ENCODE measurements at places on chromosomes 5 and 9.

GRCh38 chr5:157113002-157113401 lies 4.2 kb upstream of the HAVCR2 start:
- no peak for DNase-seq

GRCh38 chr5:109888989-109889388 lies 199.3 kb downstream of the MAN2A1 start:
- DNase-seq: no peak

DNA sequence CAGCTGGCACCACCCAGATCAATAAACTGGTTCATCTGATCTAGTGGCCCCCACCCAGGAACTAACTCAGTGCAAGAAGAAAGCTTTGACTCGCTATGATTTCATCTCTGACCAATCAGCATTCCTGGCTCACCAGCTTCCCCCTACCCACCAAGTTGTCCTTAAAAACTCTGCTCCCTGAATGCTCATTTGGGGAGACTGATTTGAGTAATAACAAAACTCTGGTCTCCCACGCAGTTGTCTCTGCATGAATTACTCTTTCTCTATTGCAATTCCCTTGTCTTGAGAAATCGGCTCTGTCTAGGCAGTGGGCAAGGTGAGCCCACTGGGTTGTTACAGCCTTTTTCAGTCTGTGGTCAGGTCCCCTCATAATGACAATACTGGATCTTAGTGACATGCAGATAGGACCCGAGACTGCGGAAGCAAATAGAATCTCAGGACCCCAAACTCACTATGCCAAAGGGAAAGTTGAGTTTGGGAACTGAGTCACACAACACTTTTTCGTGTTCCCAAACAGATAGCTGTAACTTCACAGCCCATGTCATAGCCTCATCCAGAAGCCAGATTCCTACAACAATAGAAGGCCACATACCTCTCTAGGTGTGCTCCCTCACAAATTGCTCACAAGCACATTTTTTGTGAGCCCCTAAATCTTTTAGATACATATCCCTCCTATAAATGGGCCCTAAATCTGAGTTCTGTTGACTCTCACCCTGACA lies 175.2 kb upstream of the RAI14 start:
- no peak for DNase-seq

GRCh38 chr5:85868070-85868469 lies 749.7 kb upstream of the COX7C start:
- no peak for DNase-seq

GRCh38 chr9:7912037-7912535 lies 112.5 kb upstream of the DMAC1 start:
- DNase-seq: no peak

Measured in HCEC 1CT (cell line).